ENCODE measurements at places on chromosomes 7 and 10. TPM values are rescaled to one million over a fixed set of nuclear protein-coding genes. Genes with fewer than 3 reads are reported as not detected.
A peak's percentile ranks its signal among the peaks of the same experiment; 100 is the strongest.

Gene TAC1
- total RNA-seq: not detected

- peak; percentile 41 for DNase-seq
Observed at GRCh38 chr7:50164559-50165170, 71.6 kb upstream of the ZPBP start.

DNA sequence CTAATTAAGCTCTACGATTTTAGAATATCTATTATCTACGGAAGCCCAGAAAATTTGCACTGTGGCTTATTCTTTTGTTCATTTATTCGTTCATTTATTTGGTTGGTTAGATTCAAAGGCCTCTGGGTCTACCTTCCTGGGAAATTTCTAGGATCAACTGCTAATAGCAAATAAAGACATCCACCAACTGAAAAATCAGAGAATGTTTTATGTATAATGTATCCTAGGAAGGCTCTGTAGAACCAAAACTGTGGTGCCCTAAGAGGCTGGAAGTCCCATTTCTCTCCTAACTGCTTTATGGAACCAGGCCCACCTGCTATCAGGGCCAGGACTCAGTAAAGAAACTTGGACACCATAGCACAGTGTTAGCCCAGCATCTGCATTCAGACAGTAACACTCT is 923.4 kb upstream of the AUTS2 start:
- no peak for DNase-seq

Gene ANKRD1
- total RNA-seq: not detected

Gene TMEM176A
- total RNA-seq: 0.54 TPM

DNA sequence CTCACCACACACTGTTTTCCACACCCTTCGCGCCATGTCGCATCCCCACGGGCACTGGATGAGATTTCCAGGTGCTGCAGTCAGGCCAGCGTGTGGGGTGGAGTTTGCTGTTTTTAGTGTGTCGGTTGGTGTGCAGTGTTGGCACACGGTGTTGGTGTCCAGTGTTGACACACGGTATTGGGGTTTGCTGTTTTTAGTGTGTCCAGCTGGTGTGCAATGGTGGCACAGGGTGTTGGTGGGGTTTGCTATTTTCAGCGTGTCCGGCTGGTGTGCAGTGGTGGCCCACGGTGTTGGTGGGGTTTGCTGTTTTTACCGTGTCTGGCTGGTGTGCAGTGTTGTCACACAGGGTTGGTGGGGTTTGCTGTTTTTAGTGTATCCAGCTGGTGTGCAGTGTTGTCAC is 20.1 kb upstream of the PRKAR1B start:
- DNase-seq: peak; percentile 10

Gene NAT16
- not detected for total RNA-seq

DNA sequence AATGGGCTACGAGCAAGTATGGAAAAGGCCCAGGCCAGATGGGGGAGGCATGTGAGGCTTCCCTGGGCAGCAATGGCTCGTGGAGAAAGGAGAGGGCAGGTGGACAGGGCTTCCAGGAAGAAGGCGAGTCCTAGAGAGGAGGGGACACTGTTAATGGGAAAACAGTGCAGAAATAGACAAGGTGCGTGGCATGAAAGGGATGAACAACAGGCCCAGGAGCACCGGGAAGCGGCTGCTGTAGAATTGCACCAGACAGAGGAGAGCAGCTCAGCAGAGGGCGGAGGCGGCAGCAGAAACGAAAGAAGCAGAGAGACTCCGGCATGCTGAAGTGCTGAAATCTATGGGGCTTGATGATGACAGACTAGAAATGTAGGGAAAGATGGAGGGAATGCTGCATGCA is 102.1 kb downstream of the PIP4K2A start:
- peak; percentile 49 for DNase-seq

DNA sequence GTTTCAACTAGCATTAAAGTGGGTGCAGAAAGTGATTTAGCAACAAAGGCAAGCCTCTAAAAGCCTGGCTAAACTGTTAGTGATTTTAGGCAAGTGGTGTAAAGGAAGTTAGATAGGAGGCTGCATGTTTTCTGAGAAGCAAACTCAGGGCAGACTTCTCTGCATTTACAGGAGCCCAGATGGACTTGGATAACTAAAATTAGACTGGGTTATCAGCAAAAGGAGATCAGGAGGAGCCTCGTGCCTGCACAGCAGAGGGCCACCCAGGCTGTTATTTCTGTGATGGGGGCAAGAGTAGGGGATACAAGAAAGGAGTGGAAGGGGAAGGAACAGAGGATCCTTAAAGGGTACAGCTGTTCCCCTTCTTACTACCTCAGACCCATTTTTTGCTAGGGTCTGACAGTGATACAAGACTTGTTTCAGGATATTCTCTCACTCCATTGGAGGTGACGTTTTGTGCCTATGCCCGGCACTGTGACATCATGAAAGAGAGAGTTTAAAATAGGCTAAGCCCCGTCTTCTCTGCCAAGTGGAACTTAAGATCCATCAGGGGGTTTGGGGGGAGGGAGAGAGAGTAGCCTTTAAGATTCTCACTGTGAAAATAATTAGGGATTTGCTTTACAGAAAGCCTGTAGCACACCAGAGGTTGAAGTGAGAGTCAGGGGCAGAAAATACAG is 49.6 kb upstream of the PDCD4 start:
- DNase-seq: no peak

GRCh38 chr7:50475340-50475739 is 25.2 kb upstream of the FIGNL1 start:
- DNase-seq: no peak

Gene NEUROD6
- total RNA-seq: not detected

Gene TMEM273
- 12.3 TPM for total RNA-seq

DNA sequence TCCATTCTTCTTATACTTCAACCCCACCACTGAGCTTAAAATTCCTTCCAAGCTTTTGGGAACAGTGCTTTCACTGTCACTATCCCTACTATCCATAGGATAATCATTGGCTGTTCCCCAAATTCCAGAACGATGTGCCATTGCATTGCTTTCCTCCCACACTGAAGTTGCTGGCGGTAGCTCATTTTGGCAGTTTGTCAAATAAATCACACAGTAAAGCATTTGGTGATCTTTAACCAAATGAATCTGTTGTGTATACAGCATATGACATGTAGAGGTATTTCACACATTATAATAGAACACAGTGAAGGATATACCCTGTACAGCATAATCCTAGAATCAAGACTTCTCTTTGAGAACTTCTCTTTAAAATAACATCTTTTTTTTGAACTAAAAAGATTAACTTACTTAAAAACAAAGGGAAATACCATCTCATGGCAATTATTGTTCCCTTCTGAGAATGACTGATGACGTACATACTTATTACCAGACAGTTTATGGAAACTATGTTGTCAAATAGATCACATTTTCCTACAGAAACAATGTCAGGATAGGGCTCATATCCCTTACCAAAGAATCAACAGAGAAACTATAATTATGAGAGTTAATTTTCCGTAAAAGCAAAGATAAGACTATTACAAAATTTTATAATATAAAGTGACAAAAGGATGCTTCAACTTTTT is 93.6 kb downstream of the CTNNA3 start:
- no peak for DNase-seq

Gene SLC16A12
- not detected for total RNA-seq

GRCh38 chr7:29955075-29955792 is 34.4 kb downstream of the SCRN1 start:
- DNase-seq: no peak

DNA sequence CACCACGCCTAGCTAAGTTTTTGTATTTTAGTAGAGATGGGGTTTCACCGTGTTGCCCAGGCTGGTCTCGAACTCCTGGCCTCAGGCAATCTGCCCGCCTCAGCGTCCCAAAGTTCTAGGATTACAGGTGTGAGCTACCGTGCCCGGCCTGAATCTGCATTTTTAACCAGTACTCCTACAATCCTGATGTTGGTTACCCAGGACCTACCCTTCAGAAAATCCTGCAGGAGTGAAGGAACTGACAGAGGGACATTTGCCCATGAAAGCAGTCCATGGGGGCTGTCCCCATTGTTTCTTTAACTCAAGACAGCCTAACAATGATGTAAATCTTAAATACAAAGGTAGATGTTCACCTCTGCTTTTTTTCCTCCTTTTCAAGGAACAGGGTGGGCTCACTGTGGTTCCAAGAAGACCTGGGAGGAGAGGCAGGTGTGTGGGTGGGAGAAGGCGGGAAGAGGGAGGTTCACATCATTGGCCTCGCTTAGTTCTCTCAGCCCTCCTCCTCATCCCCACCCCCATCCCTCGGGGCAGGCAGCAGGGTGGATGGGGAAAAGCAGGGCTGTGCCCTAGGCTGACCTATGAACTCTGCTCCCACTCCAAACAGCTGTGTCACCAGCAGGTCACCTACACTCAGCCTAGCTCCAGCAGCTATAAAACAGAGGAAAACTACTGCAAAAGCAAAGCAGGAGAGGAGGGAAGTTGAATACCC is 13.5 kb downstream of the LRRC20 start:
- no peak for DNase-seq

- no peak for DNase-seq
Observed at GRCh38 chr7:1156782-1157535, 3.0 kb downstream of the ZFAND2A start.

DNA sequence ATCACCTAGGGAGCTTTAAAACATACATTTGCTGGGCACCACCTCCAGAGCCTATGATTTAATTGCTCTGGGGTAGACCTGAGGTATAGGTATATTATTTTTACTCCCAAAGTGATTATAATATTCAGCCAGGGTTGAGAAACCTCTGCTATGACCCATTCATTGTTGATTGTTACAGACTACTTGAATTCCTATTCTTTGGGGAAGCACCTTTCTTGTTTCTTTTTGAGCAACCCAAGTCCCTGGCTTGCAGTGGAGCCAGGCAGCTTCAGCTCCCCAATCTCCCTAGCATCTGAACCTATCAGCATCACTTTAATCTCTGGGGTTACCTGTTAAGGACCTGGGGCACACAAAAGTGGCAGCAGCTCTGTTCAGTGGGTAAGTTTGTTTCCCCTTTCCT is 8.6 kb downstream of the PRKG1 start:
- DNase-seq: no peak

Gene BHLHA15
- not detected for total RNA-seq

DNA sequence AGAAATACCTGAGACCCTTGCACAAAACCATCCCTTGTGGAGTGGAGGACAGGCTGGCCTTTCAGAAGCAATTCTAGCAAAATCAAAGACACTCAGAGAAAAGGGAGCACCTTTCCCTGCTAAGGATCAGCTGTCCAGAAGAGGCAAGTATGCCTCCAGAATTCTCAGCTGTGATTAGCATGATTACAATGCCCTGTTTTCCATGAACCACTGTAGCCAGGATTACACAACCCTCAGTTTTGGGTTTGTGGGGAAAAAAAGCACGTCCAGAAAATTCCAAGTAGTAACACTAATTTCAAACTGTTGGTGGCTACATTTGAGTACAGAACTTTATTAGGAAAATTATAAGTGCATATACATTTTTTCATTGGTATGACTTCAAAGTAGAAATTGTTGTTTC is 15.0 kb downstream of the CXCL12 start:
- no peak for DNase-seq

DNA sequence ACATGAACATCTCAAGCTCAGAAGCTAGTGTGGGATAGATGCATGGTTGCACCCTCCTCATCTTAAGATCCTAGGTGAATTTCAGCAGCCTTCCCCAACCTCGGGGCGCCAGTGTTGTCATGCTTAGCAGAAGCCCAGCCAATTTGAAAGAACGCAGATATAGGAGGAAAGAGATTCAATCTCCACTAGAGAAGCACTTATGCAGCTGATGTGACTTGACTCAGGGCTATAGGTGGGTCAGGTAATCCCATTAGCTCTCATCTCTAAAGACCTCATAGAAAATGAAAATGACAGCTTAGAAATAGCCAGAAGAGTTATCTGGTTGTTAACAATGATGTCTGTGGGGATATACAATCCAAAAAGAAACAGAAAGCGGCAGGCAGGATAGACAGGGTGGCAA is 310.5 kb downstream of the GPAM start:
- no peak for DNase-seq

DNA sequence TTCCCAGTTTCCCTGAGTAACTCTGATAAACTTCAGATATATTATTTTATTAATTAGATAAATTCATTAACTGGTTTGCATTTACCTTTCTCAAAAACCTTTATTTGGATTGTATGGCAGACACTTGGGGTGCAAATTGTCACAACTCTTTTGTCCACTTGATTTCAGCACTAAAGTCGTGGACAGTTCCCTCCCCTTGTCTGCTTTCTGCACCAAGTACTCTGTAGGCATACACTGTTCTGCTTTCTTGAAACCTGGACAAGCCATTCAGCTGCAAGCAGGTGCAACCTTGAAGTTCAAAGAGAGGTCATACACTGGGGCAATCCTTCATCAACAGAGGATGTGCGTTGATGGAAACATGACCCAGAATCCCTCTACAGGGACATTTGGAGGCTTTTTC is 162.9 kb downstream of the ARL5B start:
- no peak for DNase-seq

DNA sequence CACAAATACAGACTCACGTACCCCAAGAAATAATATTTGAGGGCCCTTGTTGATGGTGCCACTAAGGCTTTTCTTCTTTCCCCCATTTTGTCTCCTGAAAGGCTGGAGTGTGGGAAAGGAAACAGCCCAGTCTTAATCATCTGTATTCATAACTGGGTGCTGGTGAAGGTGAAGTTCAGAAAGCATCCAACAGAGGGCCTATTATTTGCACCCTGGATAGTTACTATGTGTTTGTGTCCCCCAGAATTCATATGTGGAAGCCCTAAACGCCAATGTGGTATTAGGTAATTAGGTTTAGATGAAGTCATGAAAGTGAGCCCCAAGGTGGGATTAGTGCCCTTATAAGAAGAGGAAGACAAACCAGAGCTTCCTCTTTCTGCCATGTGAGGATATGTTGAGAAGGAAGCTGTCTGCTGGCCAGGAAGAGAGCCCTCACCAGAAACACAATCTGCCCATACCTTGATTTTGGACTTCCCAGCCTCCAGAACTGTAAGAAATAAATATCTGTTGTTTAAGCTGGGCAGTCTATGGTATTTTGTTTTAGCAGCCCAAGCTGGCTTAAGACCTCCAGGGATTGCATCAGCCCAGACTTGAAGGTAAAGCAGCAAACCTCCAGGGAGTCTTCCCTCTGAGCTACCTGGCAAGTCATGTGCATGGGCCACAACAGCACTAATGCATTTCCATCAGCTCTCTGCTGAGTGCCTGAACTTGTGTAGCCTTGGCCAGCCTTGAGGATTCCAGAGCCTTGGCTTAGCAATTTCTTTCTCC is 90.0 kb upstream of the ADRB1 start:
- DNase-seq: no peak

Gene ERVW-1
- not detected for total RNA-seq

DNA sequence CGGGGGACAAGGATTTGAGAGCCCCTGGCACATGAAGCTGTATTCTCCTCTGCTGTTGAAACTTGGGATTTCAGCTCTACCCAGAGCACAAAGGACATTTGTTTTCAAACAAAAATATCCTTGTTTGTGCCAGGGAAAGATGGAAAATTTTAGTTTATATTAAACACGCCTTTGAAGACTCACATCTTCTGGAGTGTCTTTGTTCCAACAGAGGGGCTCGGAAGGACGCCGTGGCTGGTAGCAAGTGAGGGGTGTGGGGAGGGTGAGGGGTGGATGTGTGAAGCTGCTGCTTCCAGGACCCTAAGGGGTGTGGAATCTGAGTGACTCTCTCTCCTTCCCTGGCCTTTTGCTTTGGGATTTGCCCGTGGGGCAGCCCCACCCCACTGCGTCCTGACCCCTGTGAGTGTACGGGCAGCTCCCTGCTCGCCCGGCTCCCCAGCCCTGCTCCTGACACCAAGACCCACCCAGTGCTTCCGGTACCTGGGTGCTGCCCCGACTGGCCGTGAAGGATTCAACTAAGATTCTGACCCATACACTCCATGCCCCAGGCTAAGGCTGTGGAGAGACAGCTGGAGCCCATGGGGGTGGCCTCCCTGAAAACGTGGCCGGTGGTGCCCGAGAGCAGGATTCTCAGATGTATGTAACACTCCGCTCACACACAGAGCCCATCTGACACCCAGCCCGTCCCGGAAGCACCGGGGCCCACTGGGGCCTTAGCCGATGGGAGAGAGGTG is 59.6 kb downstream of the ZRANB1 start:
- no peak for DNase-seq

GRCh38 chr7:105691082-105691679 is 109.9 kb upstream of the EFCAB10 start:
- peak; percentile 38 for DNase-seq
